Stimulated activated CD4-positive, alpha-beta T cell treated with anti-CD3 and anti-CD28 coated beads, Interleukin-4, amount 100 ng/mL, for 1 hour (primary cell): ENCODE measurements at places on chromosomes 3 and 15.

DNA sequence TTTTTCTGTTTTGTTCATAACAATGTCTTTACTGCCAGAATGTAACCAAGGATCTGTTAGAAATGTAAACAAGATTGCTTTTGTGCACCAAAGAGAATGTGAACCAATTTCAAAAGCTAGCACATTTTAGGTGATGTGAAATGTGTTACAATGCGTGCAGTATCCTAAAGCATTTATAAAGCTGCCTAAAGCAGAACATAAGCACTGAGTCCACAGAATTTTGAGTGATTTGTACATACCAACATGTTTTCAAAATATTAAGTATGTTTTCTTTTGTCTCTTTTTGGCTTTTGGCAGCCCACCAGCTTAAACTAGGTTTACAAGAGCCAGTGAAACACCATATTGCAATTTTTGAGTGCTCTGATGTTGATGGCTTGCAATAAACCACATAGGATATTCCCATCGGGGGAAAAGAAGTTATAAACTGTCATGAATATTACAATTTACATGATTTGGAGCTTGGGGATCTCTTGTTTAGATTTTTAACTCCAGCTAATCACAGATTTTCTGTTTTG is 364.0 kb downstream of the ZIC1 start:
- DNase-seq, result no peak

GRCh38 chr3:124707656-124708062 is 22.6 kb upstream of the UMPS start:
- no peak for DNase-seq

DNA sequence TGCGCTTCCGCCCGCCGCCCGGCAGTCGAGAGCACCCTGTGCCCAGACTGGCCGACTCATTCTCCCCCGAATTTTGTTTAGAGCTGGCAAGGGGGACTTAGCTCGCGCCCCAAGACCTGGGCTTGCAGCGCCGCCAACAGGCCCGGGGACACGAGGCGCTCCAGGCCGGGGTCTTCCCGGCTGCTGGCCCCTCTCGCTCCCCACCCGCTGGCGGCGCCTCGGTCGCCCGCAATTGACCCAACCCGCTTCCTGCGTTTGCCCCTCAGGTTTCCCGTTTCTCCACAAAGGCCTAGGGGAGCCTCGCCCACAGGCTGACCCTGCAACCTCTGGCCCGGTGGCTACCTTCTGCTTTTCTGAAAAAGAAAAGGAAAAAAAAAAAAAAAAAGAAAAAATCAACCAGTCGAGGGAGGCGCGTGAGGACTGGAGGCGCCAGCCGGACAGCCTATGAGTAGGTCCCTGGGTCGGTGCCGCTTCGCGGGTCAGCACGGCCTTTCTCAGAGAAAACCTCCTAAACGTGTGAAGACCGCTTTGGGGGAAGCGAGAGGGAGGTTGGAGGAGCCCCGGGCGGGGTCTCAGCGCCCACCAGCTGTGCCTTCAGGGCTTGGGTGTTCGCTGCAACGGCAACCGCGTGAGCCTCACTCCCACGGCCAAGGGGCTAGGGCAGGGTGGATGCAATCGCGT is 7.2 kb downstream of the FOXL2 start:
- no peak for DNase-seq

DNA sequence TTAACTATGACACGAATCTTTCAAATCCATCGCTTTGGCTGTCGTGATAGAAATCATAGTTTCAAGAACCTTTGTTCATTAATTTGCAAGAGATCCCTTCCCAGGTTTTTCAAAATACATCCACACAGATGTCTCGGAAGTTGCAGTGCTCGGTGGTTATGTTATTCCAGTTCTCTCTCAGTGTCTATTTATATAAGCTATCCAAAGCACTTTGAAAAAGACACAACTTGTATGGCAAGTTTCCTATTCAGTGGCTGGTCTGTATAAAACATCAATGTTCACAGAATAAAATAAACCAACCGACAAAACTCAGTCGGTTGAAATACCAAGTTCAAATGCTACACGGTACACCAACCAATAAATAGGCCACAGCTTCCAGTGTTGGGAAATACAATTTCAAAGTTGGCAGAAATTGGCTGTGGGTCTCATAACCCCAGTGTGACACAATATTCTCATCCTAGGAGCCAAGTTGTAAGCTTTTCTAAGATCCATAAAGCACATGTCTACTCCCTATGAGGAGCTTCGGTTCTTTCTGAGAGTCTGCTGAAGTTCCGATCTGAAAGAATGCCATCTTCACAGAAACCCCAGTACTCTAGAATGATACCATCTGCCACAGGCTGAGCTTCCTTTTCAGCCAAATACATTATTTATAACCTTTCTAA is 23.7 kb downstream of the SATB1 start:
- DNase-seq, result no peak

- no peak for DNase-seq
Observed at GRCh38 chr15:43243020-43243645, 22.3 kb upstream of the EPB42 start.

DNA sequence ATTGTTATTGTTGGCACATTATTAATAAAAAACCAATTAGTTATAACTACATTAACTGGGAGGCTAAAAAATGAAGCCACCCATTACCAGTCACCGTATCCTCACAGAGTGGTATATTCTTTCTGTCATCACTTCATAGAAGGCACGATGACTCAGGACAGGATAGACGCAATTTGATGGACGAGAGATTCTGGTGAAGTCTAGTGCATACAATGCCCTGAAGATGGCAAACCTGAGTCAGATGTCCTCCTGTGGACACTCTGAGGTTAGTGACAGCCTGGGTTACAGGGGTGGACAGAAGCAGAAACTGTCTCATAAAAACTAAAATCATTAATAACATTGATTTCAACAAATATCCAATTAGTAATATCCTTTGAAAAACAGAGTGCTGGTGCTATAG is 150.3 kb downstream of the SLC9A9 start:
- DNase-seq, result no peak

GRCh38 chr15:26580943-26581342 is 191.9 kb downstream of the GABRB3 start:
- no peak for DNase-seq

DNA sequence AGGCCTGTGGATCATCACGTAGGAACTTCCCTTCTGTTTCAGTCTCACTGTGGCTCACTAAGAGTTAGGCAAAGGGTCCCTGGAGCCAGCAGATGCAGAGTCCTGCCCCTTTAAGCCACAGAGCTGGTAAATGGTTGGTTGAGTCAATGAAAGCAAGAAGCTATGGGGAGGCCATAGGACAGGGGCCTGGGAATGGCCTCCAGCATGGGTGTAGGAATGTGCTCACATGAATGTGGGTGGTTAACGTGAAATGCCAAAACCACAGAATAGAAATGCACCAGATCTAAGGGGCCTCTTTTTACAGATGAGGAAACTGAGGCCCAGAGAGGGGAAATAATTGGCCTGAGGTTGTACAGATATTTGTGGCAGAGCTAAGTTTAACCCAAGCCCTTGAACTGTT is 150.3 kb downstream of the TLE3 start:
- DNase-seq, result no peak

GRCh38 chr3:71942432-71943187 is 157.7 kb upstream of the PROK2 start:
- DNase-seq, result no peak
